ENCODE measurements at places on chromosomes 16 and 17.
A peak's percentile ranks its signal among the peaks of the same experiment; 100 is the strongest.

DNA sequence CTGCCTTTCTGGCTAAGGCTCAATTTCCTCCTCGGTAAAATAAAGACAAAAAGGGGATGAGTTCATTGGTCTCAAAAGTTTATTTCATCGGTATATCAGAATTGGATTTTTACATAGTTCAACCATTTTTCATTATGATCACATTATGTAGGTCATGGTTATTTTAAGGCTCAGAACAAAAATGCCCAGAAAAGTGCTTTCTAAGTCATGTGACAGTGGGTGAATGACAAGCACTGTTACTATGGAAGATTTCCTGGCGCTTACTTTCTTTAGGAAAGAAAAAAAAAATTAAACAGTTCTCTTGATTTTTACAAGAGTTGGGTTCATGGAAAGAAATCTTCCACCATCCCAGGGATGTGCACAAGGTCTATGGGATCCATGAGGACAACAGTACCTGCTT is 117.9 kb upstream of the CES5A start:
- no peak for DNase-seq

DNA sequence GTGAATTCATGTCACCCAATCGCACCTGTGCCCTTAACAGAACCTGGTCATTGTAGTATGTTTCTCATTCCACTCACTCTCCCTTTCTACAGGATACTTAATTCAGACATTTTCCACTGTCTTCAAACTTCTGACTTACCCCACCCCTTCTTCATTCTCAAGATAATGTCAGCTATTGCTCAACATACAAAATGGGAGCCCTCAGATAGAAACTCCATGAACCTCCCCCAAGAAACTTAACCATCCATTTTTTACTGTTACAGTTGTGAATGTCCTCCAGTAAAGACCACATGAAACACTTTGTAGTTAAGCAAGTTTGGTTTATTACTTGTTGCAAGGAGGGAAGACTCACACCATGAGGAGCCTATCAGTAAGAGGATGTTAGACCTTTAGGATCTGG is 22.1 kb upstream of the ARHGAP17 start:
- DNase-seq, result peak; percentile 39

DNA sequence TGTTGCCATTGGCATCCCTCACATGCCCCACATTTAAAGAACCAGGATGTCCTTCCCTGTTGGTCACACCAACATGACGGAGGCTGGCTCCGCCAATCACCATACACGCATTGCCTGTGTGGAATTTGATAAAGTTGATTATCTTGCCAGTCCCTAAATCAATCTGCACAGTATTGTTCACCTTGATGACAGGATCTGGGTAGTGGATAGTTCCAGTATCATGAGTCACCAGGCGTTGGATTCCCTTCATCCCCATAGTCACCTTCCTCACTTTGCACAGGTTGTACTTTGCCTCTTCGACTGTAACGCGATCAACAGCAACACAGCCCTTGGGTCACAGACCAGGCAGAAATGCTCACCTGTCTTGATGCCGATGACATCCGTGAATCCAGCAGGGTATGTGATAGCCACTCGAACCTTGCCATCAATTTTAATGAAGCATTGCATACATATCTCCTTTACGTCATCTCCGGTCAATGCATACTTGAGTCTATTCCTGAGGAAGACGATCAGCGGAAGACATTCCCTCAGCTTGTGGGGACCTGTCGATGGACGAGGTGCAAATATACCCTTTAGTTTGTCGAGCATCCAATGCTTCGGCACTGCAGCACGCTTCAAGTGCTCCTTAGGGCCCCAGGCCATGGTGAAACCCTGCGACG is 14.2 kb downstream of the CTRB2 start:
- no peak for DNase-seq

DNA sequence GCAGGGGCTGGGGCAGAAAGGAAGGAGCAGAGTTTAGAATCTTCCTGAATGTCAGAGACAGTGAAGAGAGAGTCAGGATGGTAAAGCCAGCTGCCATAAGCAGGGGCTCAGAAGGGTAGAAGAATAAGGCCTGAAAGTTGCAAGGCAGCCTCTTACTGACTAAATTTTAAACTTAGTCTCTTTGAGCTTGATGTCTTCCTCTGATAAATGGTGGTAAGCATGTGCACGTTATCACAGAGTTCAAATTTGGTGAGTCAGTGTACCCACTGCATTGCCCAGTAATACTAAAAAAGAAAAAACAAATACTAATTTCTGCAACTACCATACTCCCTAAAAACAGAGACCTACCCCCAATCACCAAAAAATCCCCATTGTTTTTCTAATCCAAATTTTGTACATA is 45.2 kb downstream of the SIAH1 start:
- no peak for DNase-seq

- DNase-seq, result no peak
These were observed 34.9 kb upstream of the ZNF469 start for GRCh38 chr16:88347656-88348376.

GRCh38 chr17:46773221-46773605 is 45.3 kb downstream of the WNT3 start:
- DNase-seq, result no peak

GRCh38 chr16:3983081-3983520 is 102.6 kb upstream of the CREBBP start:
- peak; percentile 66 for DNase-seq

DNA sequence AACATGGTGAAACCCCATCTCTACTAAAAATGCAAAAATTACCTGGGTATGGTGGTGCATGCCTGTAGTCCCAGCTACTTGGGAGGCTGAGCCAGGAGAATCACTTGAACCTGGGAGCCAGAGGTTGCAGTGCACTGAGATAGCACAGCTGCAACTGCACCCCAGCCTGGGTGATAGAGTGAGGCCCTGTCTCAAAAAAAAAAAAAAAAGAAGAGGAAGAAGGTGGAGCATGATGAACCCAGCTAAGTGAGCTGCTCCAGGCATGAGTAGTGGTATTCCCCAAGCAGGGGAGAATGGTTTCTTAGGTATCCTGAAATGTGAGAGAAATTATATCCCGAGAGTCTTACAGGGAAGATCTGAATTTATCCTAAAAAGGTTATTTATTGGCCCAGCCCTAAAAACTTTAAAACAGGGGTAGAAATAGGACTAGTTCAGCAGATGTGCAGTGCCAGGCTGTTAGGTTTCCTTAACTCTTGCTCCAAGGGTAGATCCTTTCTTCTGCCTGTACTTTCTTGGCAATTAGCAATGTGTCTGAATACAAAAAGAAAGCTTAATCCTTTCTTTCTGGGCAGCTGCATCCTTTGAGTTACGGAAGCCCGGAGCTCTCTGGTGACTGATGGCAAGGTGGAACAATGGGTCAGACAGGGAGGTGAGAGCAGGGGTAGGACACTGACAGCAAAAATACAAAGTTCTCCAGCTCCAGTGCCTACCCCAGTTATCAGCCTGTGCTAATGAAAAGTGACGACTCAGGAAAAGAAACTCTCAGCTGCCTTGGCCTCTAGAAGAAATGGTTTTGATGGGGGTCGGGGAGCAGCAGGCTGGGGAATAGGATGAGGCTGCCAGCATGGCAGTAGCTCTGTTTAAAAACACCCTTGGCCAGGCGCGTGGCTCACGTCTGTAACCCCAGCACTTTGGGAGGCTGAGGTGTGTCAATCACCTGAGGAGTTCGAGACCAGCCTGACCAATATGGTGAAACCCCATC is 36.5 kb upstream of the TOB1 start:
- DNase-seq, result no peak
